ENCODE measurements at places on chromosomes 3 and 15.

DNA sequence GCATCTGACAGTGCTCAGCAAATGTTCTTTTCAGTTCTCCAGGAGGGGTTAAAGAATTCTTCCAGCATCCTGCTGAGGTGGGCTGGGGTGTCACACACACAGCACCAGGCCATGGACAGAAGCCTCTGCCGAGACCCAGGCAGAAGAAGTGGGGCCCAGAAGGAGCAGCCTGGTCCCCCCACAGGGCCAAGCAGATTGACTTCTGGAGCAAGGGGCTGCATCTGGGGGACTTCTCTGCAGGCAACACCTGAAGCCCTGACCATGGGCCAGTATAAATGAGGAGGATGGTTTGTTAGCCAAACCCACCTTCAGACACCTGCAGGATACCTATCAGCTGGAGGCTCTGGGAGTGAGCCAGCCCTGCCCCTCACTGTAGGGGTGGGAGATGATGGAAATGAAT lies 16.2 kb upstream of the TMEM40 start:
- DNase-seq, result no peak

DNA sequence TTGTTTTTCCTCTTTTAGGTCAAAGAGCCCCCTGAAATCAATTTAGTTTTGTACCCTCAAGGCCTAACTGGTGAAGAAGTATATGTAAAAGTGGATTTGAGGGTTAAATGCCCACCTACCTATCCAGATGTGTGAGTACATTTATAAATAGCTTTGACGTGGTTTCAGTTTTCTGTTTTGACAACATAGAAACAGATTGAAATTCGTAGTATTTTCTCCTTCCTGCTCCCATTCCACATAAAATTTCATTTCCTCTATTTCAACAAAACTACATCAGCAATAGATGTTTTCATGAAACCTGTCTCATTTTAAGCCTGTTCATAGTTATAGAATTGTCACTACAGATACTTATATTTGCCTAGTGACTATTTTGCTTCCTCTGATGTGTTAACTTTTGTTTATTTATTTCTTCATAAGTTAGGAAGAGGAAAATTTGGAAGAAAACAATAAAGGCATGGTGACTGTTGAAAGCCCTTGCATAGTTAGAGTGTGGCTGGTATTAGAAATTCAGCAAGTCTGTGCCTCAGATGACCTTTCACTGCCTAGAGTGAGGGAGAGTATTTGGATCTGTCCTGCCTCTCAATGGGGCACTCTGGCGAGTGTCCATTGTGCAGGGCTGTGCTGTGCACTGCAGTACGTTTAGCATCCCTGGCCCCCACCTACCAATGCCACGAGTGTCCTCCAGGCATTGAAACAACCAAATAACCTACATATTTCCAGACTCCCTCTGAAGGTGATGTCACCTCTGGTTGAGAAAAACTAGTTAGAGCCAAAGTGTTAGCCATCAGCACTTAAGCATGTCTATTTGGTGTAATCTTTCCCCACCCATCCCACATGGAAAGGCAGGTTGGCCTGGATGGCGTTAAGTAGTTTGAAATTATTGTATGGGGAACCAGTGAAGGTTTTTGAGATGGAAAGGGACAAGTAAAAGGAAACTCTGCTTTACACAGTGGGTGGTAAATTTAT lies 5.9 kb downstream of the EIF2AK4 start:
- no peak for DNase-seq

DNA sequence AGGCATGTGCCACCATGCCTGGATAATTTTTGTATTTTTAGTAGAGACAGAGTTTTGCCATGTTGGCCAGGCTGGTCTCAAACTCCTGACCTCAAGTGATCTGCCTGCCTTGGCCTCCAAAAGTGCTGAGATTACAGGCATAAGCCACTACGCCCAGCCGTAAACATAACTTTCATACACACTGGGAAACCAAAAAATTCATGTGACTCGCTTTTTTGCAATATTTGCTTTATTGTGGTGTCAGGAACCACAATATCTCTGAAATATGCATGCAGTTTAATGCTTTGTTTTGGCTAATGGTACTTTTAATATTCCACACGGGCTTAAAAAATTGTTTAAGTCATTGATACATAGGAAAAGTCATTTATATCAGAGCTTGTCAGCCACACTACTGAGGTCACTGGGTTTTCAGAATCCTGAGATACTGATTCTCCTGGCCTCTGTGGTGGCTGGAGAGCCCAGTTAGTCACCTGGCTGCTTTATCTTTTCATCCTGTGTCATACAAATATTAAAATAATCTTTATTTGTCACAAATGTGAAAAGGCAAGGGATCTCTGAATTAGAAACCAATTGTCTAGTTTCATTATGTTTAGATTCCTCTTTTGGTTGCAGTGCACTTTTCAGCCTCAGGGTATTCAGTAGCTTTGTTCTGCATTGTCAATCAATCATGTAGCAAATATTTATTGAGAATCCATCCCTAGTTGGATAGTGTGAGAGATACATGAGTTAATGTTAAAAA lies 10.0 kb downstream of the TMEM62 start:
- DNase-seq, result no peak

- no peak for DNase-seq
Measured at GRCh38 chr15:79924379-79924778, 27.6 kb upstream of the MTHFS start.

GRCh38 chr3:33007776-33008175 lies 56.3 kb downstream of the CCR4 start:
- no peak for DNase-seq

- DNase-seq, result no peak
Measured at GRCh38 chr15:47870300-47870955, 153.1 kb downstream of the SEMA6D start.

DNA sequence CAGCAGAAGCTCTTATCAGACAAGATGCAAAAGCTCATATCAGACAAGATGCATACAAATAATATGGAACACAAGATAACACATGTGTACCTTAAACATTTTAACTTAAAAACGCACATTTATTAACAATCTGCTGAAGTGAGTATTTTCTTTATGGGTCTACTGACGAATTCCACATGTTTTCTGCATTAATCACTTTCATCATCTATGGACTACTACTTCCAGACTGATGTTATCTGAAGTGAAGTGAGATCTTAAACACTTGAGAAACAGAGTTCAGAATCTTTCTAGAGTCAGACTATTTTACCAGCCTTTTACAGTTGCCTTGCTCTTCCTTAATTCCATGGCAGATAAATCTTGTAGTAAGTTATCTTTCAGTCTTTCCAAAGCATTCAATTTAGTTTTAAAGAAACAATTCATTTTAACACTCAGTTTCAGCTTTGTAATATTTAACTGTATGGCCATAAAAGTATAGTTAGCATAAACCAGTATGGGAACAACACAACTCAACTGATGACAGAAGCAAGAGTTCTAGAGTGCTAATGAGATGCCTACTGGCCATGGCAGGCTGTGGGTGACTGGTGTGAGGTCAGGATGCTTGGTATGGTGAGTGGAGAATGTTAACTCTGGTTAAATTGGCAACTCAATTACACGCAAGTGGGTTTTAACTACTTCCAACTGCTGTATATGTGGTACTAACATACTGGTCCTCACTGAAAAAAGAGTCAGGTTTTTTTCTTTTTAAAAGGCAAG lies 9.8 kb downstream of the CMTM6 start:
- DNase-seq, result no peak

DNA sequence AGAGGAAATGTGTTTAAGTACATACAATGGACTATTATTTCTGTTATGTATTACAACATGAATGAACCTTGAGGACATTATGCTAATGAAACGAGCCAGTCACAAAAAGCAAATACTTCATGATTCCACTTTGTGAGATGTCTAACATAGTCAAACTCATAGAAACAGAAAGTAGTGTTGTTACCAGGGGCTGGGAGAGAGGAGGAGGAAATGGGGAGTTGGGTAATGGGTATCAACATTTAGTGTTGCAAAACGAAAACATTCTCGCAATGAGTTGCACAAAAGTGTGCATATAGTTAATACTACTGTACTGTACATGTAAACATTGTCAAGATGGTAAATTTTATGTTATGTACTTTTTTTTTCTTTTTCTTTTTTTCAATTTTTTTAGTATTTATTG lies 194.3 kb downstream of the IL5RA start:
- no peak for DNase-seq

DNA sequence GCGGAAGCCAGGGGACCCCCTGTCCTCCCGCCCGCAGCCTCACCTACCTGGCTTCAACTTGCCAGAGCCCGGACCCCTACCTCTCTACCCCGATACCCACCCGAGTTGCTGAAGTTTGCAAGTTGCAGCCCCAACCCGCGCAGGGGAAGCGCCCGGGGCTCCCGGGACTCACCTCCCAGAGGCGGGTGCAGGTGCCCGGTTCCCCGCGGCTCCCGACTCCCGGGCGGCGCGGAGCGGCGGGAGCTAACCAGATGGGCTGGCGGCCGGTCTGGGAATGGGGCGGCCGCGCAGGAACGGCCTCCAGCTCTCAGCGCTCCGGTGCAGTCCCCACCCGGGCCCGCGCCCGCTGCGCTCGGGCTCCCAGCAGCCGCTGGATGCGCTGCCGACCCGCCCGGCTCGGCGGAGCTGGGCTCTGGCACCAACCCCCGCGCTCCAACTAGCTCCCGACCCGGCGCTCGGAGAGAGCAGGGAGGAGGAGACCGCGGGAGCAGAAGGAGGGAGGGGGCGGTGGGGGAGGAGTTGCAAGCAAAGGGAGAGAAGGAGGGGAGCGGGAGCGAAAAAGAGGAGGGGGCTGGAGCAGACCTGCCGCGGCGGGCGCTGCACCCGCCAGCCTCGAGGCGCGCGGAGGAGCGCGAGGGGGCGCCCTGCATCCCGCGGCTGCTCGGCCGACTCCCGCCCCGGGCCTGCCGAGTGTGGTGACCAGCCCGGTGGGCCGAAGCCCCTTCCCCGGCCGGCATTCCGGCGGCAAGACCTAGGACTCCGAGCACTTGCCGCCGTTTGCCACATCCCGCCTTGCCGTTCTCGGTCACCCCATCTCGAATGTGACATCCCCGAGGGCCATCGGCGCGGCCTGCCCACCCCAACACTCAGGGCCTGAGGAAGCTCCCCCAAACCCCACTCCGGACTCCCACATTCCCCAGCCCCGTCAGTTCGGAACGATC lies at the start of gene SEMA5B:
TSS of gene SEMA5B (minus strand) at position 472 of the 941 bp plus-strand sequence. CDS start 66,500 bp downstream, outside the sequence.
- DNase-seq, result peak; percentile 83

- no peak for DNase-seq
Measured at GRCh38 chr3:187382609-187383151, 14.5 kb downstream of the RTP4 start.

GRCh38 chr3:144499001-144499930 lies 527.6 kb downstream of the DIPK2A start:
- DNase-seq, result no peak

GRCh38 chr3:98733053-98733811 lies 29.9 kb upstream of the ST3GAL6 start:
- peak; percentile 61 for DNase-seq

- DNase-seq, result no peak
Measured at GRCh38 chr3:3027976-3028567, 82.1 kb downstream of the IL5RA start.

- DNase-seq, result no peak
Measured at GRCh38 chr15:85718271-85718971, 76.3 kb downstream of the KLHL25 start.

- no peak for DNase-seq
Measured at GRCh38 chr3:34969513-34969912, 669.8 kb upstream of the ARPP21 start.

- no peak for DNase-seq
Measured at GRCh38 chr3:157368171-157368570, 68.5 kb upstream of the PTX3 start.

- no peak for DNase-seq
Measured at GRCh38 chr15:65957451-65957850, 88.2 kb downstream of the RAB11A start.

GRCh38 chr3:15120986-15121385 lies 22.0 kb upstream of the RBSN start:
- DNase-seq, result no peak

Measured in WTC11 (cell line).